Adipocyte (in vitro differentiated cells): ENCODE measurements at places on chromosomes 4 and X.

DNA sequence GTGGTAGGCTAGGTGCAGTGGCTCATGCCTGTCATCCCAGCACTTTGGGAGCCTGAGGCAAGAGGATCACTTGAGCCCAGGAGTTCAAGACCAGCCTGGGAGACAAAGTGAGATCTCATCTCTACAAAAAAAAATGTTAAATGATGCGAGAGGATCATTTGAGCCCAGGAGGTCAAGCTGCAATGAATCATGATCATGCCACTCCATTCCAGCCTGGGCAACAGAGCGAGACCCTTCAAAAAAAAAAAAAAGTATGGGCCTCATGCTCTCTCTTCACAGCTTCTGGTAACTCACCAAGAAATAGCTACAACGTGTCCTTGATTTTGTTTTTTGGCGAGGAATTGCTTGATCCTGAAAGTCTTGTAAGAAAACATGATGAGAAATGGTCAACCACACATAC lies 1.3 kb downstream of the ACE2 start:
- DNase-seq = no peak

DNA sequence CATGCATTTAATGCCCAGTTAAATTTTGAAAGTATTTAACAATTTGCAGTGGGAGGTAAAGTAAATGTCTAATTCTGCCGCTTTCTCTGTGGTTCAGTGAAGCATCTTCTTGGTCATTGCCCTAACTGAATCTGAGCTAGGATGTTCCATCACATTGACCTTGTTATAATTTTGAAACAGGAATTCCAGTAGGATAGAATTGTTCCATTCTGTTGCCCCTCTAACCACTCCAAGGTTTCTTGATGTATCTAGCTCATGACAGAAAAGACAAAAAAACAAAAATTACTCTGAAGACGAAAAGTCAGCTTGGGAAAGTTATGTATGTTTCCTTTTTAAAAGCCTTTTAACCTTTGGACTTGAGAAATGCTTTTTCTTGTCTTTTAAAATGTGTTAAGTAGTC lies 297.0 kb upstream of the FAT1 start:
- DNase-seq = no peak

DNA sequence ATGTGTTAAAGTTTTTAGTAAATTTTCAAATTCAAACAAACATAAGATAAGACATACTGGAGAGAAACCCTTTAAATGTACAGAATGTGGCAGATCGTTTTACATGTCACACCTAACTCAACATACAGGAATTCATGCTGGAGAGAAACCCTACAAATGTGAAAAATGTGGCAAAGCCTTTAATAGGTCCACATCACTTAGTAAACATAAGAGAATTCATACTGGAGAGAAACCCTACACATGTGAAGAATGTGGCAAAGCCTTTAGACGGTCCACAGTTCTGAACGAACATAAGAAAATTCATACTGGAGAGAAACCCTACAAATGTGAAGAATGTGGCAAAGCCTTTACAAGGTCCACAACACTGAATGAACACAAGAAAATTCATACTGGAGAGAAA lies 32.8 kb downstream of the ZNF595 start:
- DNase-seq = no peak

GRCh38 chr4:56296526-56296925 lies 90.8 kb downstream of the AASDH start:
- DNase-seq = no peak

GRCh38 chr4:122700178-122700725 lies 32.3 kb upstream of the BBS12 start:
- no peak for DNase-seq
